Activated naive CD8-positive, alpha-beta T cell treated with anti-CD3 and anti-CD28 coated beads, Interleukin-2, amount 50 U/mL, for 16 hours (primary cell): ENCODE measurements at places on chromosomes 4 and X.

DNA sequence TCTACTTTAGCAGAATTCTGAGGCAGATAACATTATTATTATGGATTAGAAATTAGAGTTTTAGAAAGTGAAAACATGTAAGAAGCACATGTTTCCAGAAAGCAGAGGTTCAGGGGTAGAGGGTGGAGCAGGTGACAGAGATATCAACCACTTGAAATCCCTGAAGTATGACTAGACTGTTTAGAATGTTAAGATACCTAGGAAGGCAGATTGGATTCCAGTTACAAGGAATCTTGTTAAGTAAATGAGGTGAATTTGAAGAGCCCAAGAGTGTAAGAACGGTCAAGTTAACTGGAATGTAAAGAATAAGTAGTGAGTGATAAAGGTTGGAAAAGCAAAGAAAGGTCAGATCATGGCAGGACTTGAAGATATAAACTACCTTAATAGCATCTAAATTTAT is 37.6 kb downstream of the ARSJ start:
- no peak for DNase-seq

DNA sequence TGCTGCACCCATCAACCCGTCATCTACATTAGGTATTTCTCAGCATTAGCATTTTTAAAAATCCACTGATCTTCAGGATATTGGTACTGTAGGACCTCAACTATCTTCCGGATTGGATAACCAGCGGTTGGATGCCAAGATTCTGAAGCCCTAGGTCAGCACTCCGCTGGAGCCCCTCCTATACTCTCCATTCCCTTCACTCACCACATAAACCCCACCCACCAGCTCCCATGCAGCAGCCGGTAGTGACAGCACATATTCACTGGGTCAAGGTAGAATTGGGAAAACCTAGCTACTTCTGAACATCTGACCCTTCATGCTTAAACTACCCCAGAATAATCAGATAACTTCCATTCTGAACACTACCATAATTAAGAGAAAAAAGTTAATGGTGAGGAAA is 134.9 kb downstream of the CORIN start:
- DNase-seq: no peak

- DNase-seq: no peak
Measured at GRCh38 chrX:134654398-134655012, 3.8 kb downstream of the PLAC1 start.

GRCh38 chr4:43253541-43253940 is 361.0 kb downstream of the GRXCR1 start:
- DNase-seq: no peak

DNA sequence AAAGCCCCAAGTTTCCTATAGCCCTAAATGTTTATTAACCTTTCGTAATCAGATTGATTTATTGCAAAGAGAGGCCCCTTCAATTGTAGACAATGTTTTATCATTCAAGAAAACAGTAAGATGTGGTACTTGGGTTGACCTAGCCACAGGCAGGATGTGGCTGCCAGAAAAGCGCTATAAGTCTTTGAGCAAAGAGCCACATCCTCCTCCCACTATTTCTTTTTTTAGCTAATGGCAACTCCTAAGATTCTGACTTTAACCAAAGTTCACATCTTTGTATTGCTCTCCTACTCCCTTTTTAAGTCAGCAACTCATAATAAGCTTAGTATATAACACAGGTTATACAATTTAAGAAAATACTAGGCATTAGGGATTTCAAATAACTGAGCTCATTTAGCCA is 70.7 kb upstream of the PPP3CA start:
- DNase-seq: peak; percentile 6

DNA sequence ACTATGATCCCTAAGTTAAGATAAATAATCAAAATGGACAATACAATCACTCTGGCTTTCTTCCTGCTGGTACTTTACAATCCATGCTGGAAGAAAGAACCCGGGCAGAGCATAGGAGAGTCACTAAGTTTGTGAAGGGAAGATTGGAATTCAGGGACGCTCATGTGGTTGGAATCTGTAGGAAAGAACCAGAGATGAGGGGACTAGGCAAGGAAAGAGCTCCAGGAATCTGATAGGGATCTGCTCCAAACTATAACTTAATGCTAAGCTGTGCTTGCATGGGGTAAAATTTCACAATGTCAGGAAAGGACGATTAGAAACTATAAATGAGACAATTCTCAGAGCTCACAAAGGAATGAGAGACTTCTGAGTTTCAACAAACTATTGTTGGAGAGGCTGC is 167.5 kb downstream of the ADGRA3 start:
- no peak for DNase-seq

GRCh38 chrX:149830192-149830873 is 48.6 kb downstream of the MAGEA9 start:
- no peak for DNase-seq

GRCh38 chr4:113684534-113685091 is 76.9 kb downstream of the CAMK2D start:
- no peak for DNase-seq

DNA sequence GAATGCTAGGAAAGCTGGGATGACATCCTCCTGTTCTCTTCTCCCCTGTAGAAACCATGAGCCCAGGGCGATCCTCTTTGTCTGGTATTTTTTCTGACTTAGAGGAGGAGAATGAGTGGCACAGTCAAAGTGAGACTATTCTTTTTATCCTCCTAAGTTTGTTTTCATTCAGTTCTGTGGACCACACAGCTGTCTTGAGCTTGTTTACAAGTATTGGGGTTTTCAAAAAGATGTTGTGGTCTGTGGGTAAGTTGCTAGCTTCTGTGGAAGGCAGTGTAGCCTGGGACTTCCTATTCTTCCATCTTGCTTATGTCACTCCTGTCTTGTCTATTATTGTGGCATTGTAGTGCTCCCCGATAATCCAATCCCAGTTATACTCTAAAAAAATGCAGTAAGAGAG is 223.0 kb downstream of the PAPSS1 start:
- DNase-seq: no peak

GRCh38 chrX:253451-254297 is 27.5 kb upstream of the PLCXD1 start:
- DNase-seq: no peak

- DNase-seq: no peak
Measured at GRCh38 chrX:3990569-3990968, 277.1 kb upstream of the PRKX start.

DNA sequence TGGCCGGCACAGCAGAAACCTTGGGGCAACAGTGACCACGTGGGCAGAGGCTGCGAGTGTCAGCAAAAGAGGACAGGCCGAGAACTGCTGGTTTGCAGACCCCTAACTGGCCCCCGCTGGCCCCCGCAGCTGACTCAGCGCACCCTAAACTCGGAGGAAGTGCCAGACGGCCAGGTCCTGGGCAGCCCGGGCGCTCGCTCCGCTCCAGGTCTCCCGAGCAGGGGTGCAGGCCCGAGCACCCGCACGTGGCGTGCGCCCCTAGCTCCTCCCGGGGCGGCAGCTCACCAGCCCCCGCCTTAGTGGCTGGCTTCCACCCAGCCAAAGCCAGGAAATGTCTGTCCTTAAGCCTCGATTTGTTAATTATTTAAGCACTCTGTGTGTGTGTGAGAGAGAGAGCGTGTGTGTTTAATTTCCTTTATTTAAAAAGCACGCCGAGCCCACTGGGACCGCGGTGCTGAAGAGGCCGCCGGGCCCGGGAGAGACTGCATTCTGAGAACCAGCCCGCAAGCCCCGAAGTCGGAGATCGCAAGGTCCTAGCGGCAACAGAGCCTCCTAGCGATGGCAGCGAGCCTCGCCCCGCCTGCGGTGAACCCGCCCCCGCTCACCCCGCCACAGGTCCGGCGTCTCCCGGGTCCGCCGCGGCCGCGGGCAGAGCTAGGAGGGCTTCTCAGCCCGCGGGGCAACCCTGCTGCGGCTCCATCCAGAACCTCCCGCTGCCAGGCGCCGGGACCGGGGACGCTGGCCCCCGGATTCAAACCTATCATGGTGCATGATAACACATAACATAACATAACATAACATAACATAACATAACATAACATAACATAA is 45.9 kb upstream of the CDKN2AIP start:
- peak; percentile 21 for DNase-seq

GRCh38 chrX:136920001-136920400 is 39.5 kb upstream of the RBMX start:
- DNase-seq: no peak

DNA sequence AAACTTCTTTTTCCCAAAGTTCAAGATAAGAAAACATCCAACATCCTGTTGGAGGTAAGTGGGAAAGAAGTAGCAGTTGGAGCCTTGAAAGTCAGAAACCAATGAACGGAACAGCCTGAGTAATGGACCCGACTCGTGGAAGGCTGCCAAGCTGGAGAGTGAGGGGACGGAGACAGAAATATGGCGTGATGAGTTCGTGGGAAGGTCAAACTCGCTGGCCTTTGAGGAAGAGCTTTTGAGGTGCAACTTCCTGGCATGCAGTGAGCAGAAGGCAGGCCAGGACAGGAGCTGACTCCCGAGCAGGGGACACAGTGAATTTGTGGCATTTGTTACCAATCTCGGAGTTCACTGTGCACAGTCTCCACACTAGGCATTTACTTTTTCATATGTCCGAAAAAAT is 1.0 kb upstream of the TRIML1 start:
- no peak for DNase-seq

DNA sequence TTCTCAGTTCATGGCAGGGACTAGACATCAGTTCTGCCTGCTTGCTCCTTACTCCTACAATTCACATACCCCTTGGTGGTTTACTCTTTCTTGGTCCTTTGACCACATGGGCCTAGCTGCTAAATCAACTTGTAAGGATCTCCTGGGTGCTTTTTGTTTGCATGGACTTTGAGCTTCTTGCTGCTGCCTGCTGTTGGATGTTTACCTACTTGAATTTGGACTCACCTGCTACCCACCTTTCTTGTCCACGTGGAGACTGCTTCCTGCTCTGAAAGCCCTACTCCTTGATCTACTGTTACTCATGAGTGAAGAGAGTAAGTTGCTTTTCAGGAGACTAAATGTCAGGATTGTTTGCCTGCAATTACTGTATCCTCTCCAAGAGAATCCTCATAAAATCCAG is 15.2 kb upstream of the ARHGAP24 start:
- DNase-seq: no peak

GRCh38 chr4:163484906-163485305 is 9.6 kb upstream of the TMA16 start:
- peak; percentile 43 for DNase-seq

- no peak for DNase-seq
Measured at GRCh38 chr4:26206339-26206738, 114.5 kb upstream of the RBPJ start.

- DNase-seq: no peak
Measured at GRCh38 chr4:148965080-148965479, 522.9 kb upstream of the NR3C2 start.

DNA sequence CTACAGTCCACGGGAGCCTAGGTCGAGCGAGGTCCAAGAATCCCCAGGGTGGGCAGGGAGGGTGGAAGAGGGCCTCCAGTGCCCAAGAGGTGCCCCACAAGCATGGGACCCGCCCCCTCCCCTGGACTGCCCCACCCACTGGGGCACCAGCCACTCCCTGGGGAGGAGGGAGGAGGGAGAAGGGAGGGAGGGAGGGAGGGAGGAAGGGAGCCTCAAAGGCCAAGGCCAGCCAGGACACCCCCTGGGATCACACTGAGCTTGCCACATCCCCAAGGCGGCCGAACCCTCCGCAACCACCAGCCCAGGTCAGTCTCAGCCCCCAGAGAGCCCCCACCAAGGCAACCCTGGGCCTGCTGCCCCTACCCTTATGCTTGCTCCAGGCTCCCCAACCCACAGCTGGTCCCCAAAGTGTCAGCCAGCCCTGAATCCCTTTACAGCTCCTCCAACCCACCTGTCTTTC is at the start of gene GATA1:
GATA1 (plus strand) TSS at position 250 of the 460 bp plus-strand sequence. CDS start 4,520 bp downstream, outside the sequence.
- DNase-seq: no peak

DNA sequence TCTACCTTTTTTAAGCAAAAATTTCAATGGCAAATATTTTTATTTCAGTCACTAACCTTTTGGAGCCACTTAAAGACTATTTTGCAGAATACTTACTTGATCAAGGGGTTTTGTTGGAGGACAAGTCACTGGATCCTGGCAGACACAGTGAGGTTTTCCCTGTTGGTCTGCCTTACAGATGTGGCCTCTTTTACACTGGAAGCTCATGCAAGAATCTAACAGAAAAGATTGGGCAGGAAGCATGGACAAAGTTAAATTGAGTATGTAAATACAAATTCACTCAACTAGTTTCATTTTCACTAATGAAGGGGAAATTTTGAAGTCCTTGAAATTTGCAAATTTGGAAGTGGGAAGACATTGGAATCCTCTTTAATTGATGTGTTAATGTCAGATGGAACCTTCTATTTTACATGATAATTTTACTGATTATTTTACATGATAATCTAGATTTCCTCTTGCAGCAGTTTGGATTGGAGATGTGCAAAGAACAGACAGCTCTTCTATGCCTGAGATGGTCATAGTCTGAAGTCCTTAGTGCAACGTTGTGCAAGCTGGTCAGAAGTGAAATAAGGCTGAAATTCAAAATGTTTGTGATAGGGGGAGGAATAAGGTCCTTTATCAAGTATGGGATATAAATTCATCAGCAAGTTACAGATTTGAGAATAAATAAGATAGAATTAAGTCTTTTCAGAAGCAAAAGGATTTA is 38.4 kb downstream of the SPARCL1 start:
- DNase-seq: no peak

- DNase-seq: no peak
Measured at GRCh38 chr4:159367781-159368080, 264.9 kb downstream of the RAPGEF2 start.

DNA sequence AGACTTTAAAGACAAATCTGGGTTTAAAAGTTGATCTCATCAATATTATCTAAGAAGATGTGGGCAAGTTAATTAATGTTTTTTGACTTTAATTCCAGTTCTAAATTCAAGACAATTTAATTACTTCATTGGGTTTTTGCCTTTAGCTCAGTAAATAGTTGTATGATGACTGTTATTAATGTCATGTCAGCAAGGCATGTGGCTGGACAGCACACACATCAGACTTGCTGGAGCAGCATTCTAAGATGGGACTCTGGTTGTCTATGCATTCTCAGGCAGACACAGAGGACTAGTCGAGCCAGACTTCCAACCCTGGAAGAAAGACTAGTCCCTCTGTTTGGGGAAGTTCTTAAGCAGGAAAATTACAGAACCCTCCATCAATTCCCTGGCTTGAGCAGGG is 180.7 kb upstream of the GK2 start:
- DNase-seq: no peak

DNA sequence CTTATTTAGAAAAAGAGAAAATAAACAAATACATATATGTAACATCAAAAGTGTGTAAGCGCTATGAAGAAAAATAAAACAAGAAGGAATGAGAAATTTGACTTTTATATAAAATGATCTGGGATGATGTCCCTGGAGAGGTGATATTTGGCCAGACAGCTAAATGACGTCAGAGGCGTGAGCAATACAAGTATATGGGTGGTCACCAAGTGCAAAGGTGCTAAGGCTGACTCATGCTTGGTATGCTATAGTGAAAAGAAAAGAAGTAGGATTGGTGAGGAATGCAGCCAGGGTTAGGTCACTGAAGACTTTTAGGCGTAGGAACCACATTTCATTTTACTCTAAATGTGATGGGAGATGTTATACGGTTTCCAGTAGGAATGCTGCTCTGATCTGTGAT is 1049.1 kb upstream of the TENM3 start:
- DNase-seq: no peak

GRCh38 chrX:47217121-47217851 is 1.2 kb upstream of the CDK16 start:
- DNase-seq: no peak

- DNase-seq: no peak
Measured at GRCh38 chrX:74248889-74249288, 55.1 kb upstream of the ZCCHC13 start.
